ENCODE measurements at places on chromosomes 7 and 10.
A peak's percentile ranks its signal among the peaks of the same experiment; 100 is the strongest.

GRCh38 chr10:22554461-22555182, 159.8 kb downstream of the PIP4K2A start:
- H3K27me3 ChIP-seq = no peaks in the 10 kb centered on the region
- no peak for DNase-seq
- no peak overlapping the region for H3K27ac ChIP-seq
- no peak overlapping the region for H3K4me3 ChIP-seq
- H3K4me1 ChIP-seq = no peaks in the 10 kb centered on the region

DNA sequence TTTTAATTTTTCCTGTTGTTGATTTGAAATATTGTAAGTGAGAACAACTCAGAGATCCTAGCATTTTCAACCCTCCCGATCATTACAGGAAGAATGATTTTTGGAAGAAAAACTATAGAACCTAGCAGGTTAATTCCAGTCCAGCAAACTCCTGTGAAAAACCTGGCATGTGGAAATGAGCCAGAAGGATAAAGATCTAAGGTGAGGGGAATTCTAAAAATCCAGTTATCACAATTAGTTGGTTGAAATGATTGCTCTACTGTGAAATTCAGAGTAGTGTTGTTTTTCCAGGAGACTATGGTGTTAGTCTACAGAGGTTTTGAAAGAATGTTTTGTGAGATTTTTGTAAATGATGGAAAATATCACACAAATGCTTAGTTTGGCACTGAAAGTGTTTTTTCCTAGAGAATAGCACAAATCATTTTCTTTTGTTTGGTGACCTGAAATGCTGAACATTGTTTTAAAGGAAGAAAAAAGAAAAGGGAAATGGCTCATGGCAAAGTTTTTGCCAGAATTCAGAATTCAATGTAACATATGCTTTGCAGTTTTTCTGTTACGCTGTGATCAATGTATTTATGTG, 152.4 kb upstream of the SLC26A5 start:
- H3K4me3 ChIP-seq = no peak overlapping the region
- no peak overlapping the region for H3K27ac ChIP-seq
- no peak for DNase-seq
- 0 out of 2 replicates have a peak, but pooled peaks cover 5% of the 10 kb centered on the region for H3K4me1 ChIP-seq
- H3K27me3 ChIP-seq = no peaks in the 10 kb centered on the region
- H3K36me3 ChIP-seq = no peaks in the 10 kb centered on the region

GRCh38 chr7:142412551-142413193, 154.8 kb upstream of the PRSS58 start:
- H3K4me1 ChIP-seq = no peaks in the 10 kb centered on the region
- H3K4me3 ChIP-seq = no peak overlapping the region
- no peaks in the 10 kb centered on the region for H3K36me3 ChIP-seq
- DNase-seq = peak; percentile 37
- no peaks in the 10 kb centered on the region for H3K27me3 ChIP-seq

DNA sequence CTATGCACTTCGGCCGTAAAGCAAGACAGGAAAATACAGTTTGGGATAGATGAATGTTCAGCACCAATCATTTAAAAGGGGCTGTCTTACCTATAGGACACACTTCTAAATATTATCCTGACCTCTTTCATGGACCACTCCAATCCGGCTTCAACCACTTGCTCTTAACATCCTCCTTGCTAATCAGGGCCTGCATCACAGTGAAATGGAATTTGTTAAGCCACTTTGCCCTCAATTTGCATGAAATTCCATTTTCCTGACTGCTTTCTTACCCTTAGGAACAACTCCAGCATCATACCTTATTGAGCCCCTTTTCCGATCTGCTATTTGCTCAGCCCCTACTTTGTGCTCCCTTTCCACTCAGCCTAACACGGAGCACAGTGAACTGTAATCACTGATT, 667.3 kb downstream of the PHTF2 start:
- H3K27ac ChIP-seq = no peak overlapping the region
- H3K4me3 ChIP-seq = no peak overlapping the region
- no peaks in the 10 kb centered on the region for H3K36me3 ChIP-seq
- H3K4me1 ChIP-seq = no peaks in the 10 kb centered on the region

DNA sequence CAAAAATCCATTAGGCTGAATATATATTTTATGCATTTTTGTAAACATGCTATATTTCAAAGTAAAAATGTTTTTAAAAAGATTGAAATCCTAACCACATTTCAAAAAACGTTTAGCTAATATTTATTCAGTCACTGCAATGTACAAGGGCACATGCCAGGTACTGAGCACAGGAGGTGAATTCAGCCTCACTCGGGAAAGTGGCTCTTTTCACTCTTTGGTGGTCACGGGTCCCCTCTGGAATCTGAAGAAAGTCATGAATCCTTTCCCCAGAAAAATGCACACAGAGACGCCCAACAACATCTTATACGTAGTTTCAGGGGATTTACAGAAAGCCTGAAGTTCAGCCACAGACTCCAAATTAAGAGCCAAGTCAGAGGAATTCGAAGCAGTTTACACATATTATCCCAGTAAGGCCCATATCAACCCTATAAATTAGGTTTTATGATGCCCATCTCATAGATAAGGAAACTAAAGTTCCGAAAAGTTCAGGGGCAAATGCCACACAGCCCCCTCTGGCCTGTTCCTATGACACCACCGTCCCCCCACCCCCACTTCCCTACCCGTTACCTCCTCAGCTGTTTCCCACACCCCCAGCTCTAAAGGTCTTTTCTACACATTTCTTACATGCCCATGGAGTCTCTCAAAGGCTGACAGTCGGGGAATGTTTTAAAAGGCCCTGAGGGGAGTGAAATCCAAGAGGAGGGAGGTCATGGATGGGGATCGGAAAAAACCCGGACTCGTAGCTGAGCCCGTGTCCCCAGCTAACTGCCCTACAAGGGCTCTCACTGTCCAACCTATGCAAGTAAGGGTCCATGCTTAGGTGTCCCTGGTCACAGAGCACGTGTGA, 9.6 kb upstream of the SVOPL start:
- no peak for DNase-seq
- no peaks in the 10 kb centered on the region for H3K27me3 ChIP-seq
- H3K36me3 ChIP-seq = no peaks in the 10 kb centered on the region
- H3K27ac ChIP-seq = no peak overlapping the region
- no peak overlapping the region for H3K4me3 ChIP-seq

DNA sequence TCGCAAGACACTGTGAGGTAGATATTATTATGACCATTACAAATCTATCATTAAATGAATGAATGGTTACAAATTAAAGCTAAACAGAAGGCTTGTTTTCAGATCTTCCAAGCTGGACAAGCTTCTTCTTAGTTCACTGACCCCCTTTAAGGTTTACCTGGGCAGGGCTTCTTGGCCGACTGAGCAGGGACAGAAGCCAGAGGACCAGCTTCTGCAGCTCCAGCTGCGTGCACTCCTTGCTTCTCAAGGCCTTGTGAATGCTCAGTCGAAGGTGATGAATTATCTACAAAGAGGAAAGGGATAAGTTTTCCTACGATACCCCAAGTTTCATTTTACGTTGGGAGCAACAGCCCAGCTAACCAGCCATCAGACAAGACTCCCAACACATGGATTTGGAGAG, 9.3 kb downstream of the ZC3HAV1L start:
- no peak overlapping the region for H3K27ac ChIP-seq
- H3K36me3 ChIP-seq = peaks cover 1% of the 10 kb centered on the region
- H3K4me3 ChIP-seq = no peak overlapping the region
- H3K27me3 ChIP-seq = no peaks in the 10 kb centered on the region
- no peak for DNase-seq
- no peaks in the 10 kb centered on the region for H3K4me1 ChIP-seq

DNA sequence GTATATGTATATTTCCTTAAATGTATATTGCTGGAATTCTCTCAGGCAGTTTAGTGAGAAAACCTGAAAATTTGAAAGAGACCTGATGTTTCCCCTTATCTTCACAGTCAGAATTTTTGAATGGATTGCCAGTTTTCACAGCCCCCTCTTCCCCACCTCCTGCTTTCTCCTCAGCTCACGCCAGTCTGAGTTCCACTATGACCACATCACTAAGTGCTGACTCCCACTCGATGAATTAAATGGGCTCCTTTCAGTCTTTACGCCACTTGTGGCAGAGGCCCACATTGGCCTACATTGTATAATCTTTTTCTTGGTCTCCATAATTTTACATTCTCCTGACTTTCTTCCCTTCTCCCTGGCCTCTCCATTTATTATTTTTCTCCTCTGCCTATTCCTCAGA, 3.1 kb upstream of the CLEC5A start:
- DNase-seq = no peak
- H3K36me3 ChIP-seq = no peaks in the 10 kb centered on the region
- no peak overlapping the region for H3K4me3 ChIP-seq
- H3K4me1 ChIP-seq = no peaks in the 10 kb centered on the region
- no peak overlapping the region for H3K27ac ChIP-seq
- H3K27me3 ChIP-seq = no peaks in the 10 kb centered on the region

- no peaks in the 10 kb centered on the region for H3K4me1 ChIP-seq
- H3K36me3 ChIP-seq = no peaks in the 10 kb centered on the region
- H3K27me3 ChIP-seq = no peaks in the 10 kb centered on the region
- no peak for DNase-seq
Observed at GRCh38 chr7:27947586-27948278, 207.8 kb downstream of the TAX1BP1 start.

GRCh38 chr10:121082984-121083383, 231.8 kb downstream of the WDR11 start:
- H3K27ac ChIP-seq = peak overlapping the region; percentile 16
- no peak for DNase-seq
- H3K4me3 ChIP-seq = no peak overlapping the region
- no peaks in the 10 kb centered on the region for H3K27me3 ChIP-seq
- H3K36me3 ChIP-seq = no peaks in the 10 kb centered on the region
- peaks cover 74% of the 10 kb centered on the region for H3K4me1 ChIP-seq

DNA sequence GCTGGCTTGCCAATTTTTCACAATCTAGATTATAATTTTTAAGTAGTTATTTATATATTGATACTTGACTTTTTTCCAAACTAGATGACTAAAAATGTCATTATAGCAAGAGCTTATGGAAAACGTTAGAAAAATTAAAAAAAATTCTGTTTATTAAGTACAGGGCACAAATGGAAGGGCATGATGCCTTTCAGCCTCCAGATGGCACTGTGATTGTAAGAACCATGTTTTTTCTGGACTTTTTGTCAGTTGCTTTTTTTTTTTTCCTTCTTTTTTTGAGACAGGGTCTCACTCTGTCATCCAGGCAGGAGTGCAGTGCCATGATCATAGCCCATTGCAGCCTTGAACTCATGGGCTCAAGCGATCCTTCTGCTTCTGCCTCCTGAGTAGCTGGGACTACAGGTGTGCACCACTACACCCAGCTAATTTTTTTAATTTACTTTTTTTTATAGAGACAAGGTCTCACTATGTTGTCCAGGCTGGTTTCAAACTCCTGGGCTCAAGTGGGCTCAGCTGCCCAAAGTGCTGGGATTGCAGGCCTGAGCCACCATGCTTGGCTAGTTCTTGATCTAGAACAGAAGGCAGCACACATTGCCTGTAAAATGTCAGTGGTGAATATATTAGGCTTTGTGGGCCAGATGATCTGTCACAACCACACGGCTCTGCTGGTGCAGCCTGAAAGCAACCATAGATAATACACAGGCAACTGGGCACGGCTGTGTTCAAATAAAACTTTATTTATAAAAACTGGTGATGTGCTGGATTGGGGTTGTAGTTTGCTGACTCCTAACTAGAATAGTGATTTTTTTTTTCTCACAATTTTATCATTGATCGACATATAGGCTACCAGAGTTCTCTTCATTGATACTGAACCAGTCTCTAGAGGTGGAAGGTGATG, 27.4 kb downstream of the UCMA start:
- DNase-seq = peak; percentile 25
- no peaks in the 10 kb centered on the region for H3K4me1 ChIP-seq
- no peaks in the 10 kb centered on the region for H3K36me3 ChIP-seq
- H3K27me3 ChIP-seq = no peaks in the 10 kb centered on the region
- no peak overlapping the region for H3K27ac ChIP-seq
- no peak overlapping the region for H3K4me3 ChIP-seq

- peak overlapping the region; percentile 61 for H3K27ac ChIP-seq
- H3K4me1 ChIP-seq = peaks cover 11% of the 10 kb centered on the region
- no peaks in the 10 kb centered on the region for H3K27me3 ChIP-seq
- no peaks in the 10 kb centered on the region for H3K36me3 ChIP-seq
- H3K4me3 ChIP-seq = no peak overlapping the region
- peak; percentile 73 for DNase-seq
Observed at GRCh38 chr10:102434394-102435132, 2.2 kb upstream of the CUEDC2 start.

GRCh38 chr7:44985033-44985695, 6.3 kb upstream of the MYO1G start:
- peak overlapping the region; percentile 100 for H3K27ac ChIP-seq
- H3K36me3 ChIP-seq = peaks cover 10% of the 10 kb centered on the region
- H3K4me3 ChIP-seq = peak overlapping the region; percentile 80

DNA sequence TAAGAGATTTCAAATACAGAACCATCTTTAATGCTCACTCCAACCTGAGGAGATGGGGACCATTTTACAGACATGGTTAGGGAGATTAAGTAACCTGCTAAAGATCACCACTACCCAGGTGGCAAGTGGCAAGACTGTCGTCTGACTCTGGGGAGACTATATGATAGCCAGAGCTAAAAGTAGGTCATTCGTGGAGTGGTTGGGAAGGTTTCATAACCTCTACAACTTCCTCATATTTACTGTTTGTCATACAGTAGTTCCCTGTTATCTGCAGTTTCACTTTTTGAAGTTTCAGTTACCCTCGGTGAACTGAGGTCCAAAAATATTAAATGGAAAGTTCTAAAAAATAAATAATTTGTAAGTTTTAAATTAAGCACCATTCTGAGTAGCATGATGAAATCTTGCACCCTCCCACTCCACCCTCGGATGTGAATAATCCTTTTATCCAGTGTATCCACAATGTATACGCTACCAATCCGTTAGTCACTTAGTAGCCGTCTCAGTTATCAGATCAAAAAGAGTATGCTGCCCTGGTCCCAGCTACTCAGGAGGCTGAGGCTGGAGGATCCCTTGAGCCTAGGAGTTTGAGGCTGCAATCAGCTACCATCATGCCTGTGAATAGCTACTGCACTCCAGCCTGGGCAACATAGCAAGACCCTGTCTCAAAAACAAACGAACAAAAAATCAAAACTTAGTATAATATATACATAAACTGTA, 14.9 kb upstream of the LGI1 start:
- DNase-seq = no peak
- H3K27ac ChIP-seq = no peak overlapping the region
- 0 out of 2 replicates have a peak, but pooled peaks cover 15% of the 10 kb centered on the region for H3K4me1 ChIP-seq
- no peak overlapping the region for H3K4me3 ChIP-seq

GRCh38 chr7:47988496-47989386, 9.3 kb upstream of the HUS1 start:
- H3K4me3 ChIP-seq = no peak overlapping the region
- H3K27me3 ChIP-seq = no peaks in the 10 kb centered on the region
- H3K4me1 ChIP-seq = peaks cover 23% of the 10 kb centered on the region
- no peaks in the 10 kb centered on the region for H3K36me3 ChIP-seq

DNA sequence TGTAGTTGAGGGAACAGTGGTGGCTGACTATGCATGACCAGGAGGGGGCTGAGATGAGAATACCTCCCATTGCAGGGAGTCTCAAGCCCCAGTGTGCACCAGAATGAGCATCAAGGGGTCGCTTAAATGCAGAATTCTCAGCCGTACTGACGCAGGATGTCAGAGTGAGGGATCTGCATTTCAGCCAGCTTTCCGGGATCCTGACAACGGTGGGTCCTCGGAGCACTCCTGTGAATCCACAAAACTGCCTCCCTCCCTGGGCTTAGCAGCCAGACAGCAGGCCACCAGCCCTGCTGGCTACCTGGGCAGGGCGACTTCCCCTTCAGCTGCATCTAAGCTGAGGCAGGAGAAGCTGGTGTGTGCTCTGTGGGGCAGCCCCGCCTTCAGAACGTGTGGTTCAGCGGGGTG, 21.8 kb upstream of the LOXL4 start:
- H3K4me3 ChIP-seq = no peak overlapping the region
- no peak for DNase-seq
- H3K4me1 ChIP-seq = no peaks in the 10 kb centered on the region
- H3K27ac ChIP-seq = no peak overlapping the region
- no peaks in the 10 kb centered on the region for H3K36me3 ChIP-seq
